ENCODE measurements at places on chromosomes 3 and 15.

DNA sequence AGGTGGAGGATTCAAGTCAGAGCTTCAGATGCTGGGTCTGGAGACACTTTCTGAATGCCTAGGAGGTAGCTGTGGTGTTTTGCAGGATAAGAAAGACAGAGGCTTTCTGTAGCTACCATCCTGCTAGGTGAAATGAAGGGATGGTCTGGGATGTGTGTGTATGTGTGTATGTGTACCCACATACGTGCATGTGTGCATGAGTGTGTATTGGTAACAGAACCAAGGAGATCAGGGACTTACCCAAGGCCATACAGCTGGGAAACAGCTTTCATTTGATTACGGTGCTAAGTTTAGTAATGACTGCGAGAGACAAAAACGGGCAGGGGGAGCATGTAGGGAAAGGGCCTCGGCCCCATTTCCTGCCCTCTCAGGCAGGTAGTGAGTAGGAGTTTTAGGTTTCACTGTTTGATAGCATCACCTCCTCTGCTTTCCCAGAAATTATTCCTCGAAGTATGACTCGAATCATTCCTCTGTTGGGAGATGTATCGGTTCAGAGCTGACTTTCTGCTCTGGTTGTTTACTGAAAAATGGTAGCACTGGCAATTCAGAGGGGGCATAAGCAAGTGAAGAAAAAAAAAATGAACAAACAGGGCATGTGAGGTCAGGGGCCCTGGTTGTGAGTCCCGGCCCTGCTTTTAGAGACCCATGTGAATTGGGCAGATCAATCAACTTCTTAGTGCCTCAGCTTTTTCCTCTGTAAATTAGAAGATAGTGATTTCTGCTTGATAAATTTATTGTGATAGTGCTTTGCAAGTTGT, 130.7 kb downstream of the LPP start:
- no peak for DNase-seq

GRCh38 chr3:53223025-53223424, 32.8 kb downstream of the TKT start:
- no peak for DNase-seq

- DNase-seq = no peak
Measured at GRCh38 chr3:124878561-124879336, 8.4 kb downstream of the ITGB5 start.

GRCh38 chr3:130850843-130851242, 43.0 kb upstream of the ATP2C1 start:
- DNase-seq = no peak

- no peak for DNase-seq
Measured at GRCh38 chr15:64507845-64508244, 47.5 kb downstream of the ZNF609 start.

DNA sequence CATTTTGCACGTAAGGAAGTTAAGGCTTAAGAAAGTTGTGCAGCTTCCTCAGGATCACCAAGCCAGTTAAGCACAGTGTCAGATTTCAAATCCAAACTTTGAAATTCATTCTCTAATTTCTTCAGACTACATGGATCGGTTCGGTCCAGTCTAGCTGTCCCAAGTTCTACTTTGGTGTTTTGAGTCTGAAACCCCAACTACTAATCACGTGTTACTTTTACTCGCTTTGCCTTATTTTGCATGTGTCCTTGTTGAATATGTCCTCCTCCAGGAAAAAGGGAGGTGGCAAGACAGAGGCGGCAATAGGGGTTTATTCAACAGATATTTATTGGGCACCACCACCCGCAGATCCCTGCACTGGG, 522 bp upstream of the GXYLT2 start:
- DNase-seq = no peak

DNA sequence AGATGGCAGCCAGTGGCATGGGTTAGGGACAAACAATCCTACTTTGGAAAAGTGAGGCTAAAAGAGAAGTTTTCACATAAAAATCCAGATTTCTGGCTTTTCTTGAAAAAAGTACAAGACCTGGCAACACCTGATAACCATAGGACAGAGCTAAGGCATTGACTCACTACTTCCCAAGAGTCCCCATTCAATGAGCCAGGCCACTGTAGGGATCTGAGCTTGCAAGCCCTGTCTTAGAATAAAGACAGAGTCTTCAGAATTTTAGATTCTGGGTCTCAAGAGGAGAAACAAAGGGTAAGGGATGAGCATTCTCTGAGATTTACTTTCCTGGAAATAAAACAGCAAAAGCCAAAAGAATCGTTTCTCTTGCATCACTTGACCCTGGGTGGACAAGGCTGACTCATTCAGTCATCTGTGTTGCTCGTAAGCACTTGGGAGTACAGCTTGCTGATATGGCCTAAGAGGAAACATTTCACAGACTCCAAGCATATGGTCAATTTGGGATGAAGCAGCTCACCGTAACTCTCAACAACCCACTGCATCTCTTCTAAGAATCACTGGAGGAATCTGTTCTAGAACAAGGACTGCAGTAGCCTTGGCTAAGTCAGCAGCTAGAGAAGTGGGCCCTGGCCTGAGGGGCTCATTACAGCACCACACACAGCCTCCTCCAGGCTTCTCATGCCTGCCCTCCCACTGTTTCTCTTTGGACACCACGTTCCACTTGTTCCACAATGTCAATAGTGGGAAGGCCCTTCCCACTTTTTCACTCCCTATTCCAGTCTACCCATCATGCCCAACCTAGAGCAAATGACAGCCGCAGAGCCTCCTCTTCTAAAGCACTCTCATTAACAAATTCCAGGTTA, 86.2 kb downstream of the RFTN1 start:
- DNase-seq = no peak

DNA sequence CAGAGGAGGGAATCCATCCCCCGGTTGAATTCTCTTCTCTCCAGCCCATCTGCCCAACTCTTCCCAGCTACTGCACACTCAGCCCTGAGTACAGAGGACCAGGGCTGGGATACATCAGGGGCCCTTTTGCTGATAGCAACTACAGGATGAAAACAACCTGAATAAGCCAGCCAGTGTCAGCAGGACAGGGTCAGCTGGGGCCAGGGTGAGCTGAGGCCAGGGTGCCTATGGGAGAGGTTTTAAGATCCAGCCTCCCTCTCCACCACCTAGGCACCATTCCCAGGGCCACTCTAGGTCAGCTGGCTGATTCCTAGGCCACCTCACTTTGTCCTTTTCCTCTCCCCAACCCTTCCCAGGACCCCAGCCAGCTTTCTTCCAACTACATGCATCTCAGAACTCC, 83.8 kb downstream of the MRPL46 start:
- no peak for DNase-seq

DNA sequence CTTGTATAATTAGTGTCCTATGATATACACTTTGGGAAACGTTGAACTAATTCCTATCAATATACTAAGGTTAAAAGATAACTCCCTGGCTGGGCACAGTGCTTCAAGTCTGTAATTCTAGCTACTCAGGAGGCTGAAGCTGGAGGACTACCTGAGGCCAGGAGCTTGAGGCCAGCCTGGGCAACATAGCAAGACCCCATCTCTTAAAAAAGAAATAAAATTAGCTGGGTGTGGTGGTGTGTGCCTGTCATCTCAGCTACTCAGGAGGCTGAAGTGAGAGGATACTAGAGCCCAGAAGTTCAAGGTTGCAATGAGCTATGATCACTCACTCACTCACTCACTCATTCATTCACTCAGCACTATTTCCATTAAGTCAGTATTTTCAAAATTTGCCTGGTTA, 55.2 kb downstream of the SLC12A6 start:
- DNase-seq = no peak
